ENCODE measurements at places on chromosomes 7 and 10. TPM values are rescaled to one million over a fixed set of nuclear protein-coding genes. Genes with fewer than 3 reads are reported as not detected.

The LIPK gene
- not detected for total RNA-seq

The SPDYE1 gene
- total RNA-seq: not detected

The PSMA2 gene
- 197 TPM for total RNA-seq

The PITRM1 gene
- total RNA-seq: 77.2 TPM

The SLC12A9 gene
- total RNA-seq: 14.8 TPM

The INPP5A gene
- 11.1 TPM for total RNA-seq

The DNAJC1 gene
- total RNA-seq: 27.0 TPM

The AASS gene
- total RNA-seq: 0.12 TPM

The NUDT13 gene
- total RNA-seq: 2.2 TPM

The VPS37D gene
- total RNA-seq: 4.0 TPM

The TLX1 gene
- total RNA-seq: not detected

The PARP12 gene
- 18.2 TPM for total RNA-seq

The SLC25A40 gene
- total RNA-seq: 5.7 TPM

The AGMO gene
- total RNA-seq: 1.1 TPM

The SLC26A4 gene
- total RNA-seq: 0.11 TPM

The MYOZ1 gene
- total RNA-seq: not detected
